ENCODE measurements at places on chromosomes 5 and 9.

DNA sequence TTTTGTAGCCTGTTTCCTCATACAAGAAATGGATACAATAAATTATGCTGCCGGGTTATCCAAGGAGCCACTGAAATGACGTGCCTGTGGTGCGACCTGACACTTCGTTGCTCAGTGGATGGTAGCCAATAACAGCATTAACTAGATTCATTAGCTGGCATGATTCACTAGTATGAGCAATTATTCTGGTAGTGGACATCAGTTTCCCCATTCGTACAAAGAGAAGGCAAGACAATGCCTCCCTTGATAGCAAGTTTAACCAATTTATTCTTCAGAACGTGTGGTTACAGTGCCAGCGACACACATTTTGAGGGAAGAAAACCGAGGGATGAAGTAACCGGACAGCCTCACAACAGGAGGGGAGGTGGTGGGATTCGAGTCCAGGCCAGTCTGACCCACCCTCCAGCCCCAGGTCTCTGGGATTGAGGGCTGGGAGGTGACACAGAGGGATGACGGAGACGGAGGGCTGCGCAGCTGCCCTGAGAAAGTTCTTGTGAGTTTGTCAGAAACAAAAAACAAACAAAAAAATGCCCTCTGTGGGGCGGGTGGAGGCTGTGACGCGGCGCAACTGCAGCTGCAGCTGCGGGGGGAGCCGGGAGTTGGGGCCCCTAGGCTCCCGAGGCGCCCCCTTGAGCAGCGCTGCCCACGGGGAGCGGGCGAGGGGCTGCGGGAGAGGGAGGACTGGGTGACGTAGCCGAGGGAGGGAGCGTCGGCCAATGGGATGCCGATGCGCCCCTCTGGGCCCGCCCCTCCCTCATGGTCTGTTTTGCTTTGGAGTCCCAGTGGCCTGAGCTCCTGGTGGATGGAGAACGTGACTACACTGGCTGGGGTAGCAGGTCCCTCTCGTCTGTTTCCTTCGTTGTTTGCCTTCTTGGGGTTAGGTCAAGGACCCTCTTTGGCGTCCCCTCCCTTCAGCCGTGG lies 10.9 kb downstream of the LHX2 start:
- peaks cover 9% of the 10 kb centered on the region for H3K4me1 ChIP-seq
- DNase-seq, result no peak
- no peak overlapping the region for H3K4me3 ChIP-seq
- H3K27ac ChIP-seq, result no peak overlapping the region

DNA sequence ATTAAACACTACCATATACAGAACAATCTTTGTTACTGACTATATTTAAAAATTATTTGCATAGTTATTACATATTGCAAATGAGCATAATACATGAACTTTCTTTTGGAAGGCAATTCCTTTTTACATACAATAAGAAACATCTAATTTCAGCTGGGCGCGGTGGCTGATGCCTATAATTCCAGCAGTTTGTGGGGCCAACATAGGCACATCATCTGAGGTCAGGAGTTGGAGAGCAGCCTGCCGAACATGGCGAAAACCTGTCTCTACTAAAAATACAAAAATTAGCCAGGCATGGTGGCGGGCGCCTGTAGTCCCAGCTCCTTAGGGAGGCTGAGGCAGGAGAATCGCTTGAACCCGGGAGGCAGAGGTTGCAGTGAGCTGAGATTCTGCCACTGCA lies 36.4 kb upstream of the SIMC1 start:
- H3K36me3 ChIP-seq, result no peaks in the 10 kb centered on the region
- DNase-seq, result no peak
- H3K4me3 ChIP-seq, result no peak overlapping the region
- no peak overlapping the region for H3K27ac ChIP-seq
- H3K4me1 ChIP-seq, result peaks cover 7% of the 10 kb centered on the region

- H3K4me3 ChIP-seq, result no peak overlapping the region
- no peaks in the 10 kb centered on the region for H3K27me3 ChIP-seq
- DNase-seq, result no peak
- H3K36me3 ChIP-seq, result peaks cover 24% of the 10 kb centered on the region
Measured at GRCh38 chr9:34659592-34660253, 2.7 kb downstream of the CCL27 start.

DNA sequence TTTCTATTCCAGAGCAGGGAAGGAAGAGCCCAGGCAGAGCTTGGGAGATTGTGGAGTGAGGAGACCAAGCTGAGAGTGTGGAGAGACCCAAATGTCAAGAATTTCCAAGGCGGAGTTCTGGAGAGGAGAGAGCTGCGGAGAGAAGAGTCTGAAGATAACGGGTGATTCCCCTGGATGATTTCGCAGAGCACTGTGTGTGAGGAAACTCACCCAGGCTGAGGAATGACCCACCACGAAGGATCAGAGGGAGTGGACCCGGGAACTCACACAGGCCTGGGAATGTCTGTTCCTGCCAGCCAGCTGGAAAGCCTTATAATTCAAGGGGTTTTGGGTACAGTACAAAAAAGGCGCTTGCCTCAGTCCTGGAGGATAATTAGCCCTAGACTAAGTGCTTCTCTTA lies 94.2 kb downstream of the WNK2 start:
- no peaks in the 10 kb centered on the region for H3K36me3 ChIP-seq
- no peak overlapping the region for H3K4me3 ChIP-seq
- H3K4me1 ChIP-seq, result no peaks in the 10 kb centered on the region
- no peak for DNase-seq

- H3K27ac ChIP-seq, result no peak overlapping the region
- no peaks in the 10 kb centered on the region for H3K36me3 ChIP-seq
- H3K27me3 ChIP-seq, result no peaks in the 10 kb centered on the region
- no peak overlapping the region for H3K4me3 ChIP-seq
- H3K4me1 ChIP-seq, result no peaks in the 10 kb centered on the region
Measured at GRCh38 chr5:31225118-31225517, 31.6 kb downstream of the CDH6 start.

GRCh38 chr5:132410451-132411303 lies 41.2 kb downstream of the SLC22A5 start:
- peak overlapping the region; percentile 98 for H3K4me3 ChIP-seq
- H3K4me1 ChIP-seq, result peaks cover 67% of the 10 kb centered on the region
- H3K27ac ChIP-seq, result peak overlapping the region; percentile 99
- no peaks in the 10 kb centered on the region for H3K27me3 ChIP-seq
- peak; percentile 92 for DNase-seq

- no peaks in the 10 kb centered on the region for H3K27me3 ChIP-seq
- DNase-seq, result no peak
- H3K27ac ChIP-seq, result peak overlapping the region; percentile 93
- H3K4me3 ChIP-seq, result no peak overlapping the region
- H3K36me3 ChIP-seq, result peaks cover 42% of the 10 kb centered on the region
Measured at GRCh38 chr5:154199671-154200220, 9.2 kb downstream of the GALNT10 start.

GRCh38 chr9:114034196-114034595 lies 43.9 kb downstream of the AMBP start:
- H3K27me3 ChIP-seq, result no peaks in the 10 kb centered on the region
- no peak overlapping the region for H3K4me3 ChIP-seq
- no peak for DNase-seq
- H3K4me1 ChIP-seq, result no peaks in the 10 kb centered on the region
- no peaks in the 10 kb centered on the region for H3K36me3 ChIP-seq
- H3K27ac ChIP-seq, result no peak overlapping the region

DNA sequence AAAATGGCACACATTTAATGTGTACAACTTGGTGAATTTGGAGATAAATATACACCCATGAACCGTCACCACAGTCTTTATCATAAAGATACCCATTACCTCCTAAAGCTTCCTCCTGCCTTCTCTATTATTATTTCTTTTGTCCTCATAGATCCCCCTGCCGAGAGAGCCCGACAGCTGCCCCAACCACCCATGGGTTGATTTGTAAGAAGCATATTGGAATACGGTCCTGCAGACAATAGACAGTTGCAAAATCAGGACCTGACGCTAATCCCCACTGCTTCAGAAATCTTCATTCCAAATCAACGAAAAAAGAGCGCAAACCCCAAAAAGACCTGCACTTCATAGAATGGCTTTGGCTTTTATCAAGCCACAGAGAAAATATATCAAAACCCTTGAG lies 697.5 kb downstream of the SEMA5A start:
- H3K4me3 ChIP-seq, result no peak overlapping the region
- H3K27me3 ChIP-seq, result no peaks in the 10 kb centered on the region
- no peak overlapping the region for H3K27ac ChIP-seq
- DNase-seq, result no peak
- no peaks in the 10 kb centered on the region for H3K36me3 ChIP-seq

DNA sequence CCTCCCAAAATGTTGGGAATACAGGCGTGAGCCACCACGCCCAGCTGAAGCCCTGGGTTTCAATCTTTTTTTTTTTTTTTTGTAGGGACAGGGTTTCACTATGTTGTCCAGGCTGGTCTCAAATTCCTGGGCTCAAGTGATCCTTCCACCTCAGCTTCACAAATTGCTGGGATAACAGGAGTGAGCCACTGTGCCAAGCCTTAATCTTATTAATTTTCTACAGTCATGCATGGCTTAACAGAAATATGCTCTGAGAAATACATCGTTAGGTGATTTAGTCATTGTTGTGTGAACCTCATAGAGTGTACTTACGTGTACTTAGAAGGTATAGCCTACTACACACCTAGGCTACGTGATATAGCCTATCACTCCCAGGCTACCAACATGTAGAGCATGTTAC lies 31.0 kb downstream of the GLDC start:
- no peaks in the 10 kb centered on the region for H3K27me3 ChIP-seq
- no peak overlapping the region for H3K4me3 ChIP-seq
- no peaks in the 10 kb centered on the region for H3K4me1 ChIP-seq
- H3K27ac ChIP-seq, result no peak overlapping the region
- DNase-seq, result no peak
- H3K36me3 ChIP-seq, result no peaks in the 10 kb centered on the region

DNA sequence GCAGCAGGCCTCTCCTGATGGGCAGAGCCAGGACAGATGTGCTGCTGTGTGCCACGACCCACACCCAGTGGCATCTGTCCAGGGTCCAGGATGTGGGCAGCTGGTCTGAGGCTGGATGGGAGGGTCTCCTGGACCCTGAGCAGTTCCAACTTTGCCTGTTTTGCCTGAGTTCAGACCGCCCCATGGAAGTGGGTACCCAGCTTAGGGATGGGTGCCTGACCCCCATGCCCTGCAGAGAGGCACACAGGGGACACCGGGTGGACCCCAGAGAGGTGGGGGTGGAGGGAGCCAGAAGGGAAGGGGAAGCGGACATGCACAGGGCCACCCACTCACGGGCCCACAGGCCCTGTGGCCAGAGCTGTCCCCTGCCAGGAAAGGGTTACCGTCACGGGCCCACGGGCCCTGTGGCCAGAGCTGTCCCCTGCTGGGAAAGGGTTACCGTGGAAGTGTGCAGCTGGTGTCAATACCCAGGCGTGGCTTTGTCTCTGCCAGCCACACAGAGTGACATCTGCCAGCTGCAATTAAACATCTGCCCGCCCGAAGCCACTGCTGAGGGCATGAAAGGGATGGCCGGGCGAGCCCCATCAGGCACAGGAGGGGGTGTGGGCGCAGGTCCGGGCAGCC lies 50.0 kb downstream of the NACC2 start:
- H3K4me3 ChIP-seq, result no peak overlapping the region
- no peaks in the 10 kb centered on the region for H3K36me3 ChIP-seq
- H3K27ac ChIP-seq, result no peak overlapping the region
- no peaks in the 10 kb centered on the region for H3K27me3 ChIP-seq

DNA sequence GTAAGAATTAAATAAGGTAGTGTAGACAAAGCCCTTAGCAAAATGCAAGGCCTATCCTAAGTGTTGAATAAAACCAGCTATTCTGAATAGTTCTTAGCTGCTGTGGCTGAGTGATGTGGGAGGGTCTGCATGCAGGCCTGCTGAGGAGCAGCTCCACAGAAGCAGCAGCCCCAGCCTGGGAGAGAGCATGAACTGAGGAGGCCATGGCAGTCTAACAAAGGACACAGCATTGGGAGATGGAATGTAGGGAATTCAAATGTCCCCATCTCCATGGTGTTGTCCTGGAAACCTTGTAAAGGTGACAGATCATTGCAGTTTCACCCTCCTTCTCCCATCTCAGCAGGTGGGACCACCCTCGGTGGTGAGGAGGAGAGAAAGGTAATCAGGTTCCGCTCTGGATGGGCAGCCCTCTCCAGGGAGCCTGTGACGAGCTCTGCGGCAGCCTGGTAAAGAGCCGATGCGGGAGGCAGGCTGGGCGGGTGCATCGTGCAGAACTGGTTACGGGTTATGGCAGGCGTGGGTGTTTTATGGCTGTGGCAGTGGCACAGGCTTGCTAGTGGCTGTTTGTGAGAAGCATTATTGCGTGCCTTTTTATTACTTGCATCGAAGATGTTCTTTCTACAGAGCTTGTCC lies 199.9 kb upstream of the GLRA1 start:
- no peaks in the 10 kb centered on the region for H3K4me1 ChIP-seq
- peaks cover 2% of the 10 kb centered on the region for H3K27me3 ChIP-seq
- no peak for DNase-seq
- H3K36me3 ChIP-seq, result no peaks in the 10 kb centered on the region
- H3K27ac ChIP-seq, result no peak overlapping the region

DNA sequence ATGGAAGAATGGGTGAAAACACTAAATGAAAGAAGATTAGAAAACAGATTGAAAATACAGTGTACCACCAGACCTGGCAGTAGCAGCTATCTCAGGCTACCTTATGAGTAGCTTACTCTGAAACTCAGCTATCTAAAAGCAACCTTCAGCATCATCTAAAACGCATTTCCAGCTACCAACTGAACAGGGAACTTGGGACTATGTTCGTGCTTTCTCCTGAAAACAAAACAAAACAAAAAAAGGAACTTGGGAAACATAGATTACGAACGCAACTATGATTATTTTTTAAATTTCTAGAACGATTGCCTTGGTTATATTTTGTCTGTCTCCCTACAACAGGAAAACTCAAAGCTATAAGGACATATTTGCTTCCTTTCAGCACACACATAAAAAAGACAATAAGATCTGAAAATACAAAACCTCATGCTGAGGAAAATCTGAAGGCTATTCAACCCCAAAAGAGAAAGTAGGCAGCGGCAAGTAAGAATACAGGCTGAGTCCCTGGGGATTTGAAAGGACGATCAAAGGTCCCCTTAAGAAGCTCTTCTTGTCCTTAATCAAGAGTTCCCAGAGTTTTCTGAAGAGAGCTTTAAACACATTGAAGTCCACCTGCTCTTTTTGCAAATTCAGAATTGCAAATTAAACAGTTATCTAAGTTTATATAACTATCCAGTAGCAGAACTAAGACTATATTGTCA lies 53.4 kb downstream of the OR2K2 start:
- peaks cover 5% of the 10 kb centered on the region for H3K27me3 ChIP-seq
- H3K4me3 ChIP-seq, result no peak overlapping the region

DNA sequence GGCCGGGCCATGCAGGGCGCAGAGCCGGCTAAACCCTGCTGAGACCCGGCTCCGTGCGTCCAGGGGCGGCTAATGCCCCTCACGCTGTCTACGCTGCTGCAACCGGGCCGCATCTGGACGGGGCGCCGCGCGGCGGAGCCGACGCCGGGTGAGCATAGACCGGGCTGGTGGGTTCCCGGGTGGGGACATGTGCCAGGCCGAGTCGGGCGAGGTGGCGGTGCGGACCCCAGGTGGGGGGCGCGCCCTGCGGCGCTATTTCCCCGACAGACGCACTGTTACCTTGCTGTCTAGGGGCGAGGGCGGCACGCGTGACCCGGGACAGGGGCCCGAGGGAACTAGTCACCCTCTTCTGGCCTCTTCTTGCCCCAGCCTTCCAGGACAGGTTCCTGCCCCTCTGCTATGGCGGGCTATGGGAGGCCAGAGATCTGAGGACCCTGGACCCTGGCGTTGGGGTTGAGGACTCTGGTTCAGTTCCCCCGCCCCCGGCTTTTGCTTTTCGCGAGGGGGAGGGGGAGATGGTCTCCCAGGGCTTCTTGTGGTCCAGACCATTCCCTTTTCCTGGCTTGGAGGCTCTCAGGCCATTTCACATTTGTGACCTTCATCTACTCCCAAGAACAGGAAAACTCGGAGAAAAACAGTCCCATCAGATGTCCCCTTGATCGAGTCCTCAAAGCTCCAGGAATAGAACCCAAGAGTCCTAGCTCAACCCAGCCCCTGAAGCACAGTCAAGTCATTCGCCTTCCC lies 536 bp downstream of the SLC27A4 start:
- DNase-seq, result peak; percentile 24
- H3K4me3 ChIP-seq, result peak overlapping the region; percentile 87
- peaks cover 15% of the 10 kb centered on the region for H3K4me1 ChIP-seq
- no peaks in the 10 kb centered on the region for H3K27me3 ChIP-seq
- H3K27ac ChIP-seq, result peak overlapping the region; percentile 91
- peaks cover 4% of the 10 kb centered on the region for H3K36me3 ChIP-seq
